COLO829 (cell line): ENCODE measurements at places on chromosomes 1 and 21.

DNA sequence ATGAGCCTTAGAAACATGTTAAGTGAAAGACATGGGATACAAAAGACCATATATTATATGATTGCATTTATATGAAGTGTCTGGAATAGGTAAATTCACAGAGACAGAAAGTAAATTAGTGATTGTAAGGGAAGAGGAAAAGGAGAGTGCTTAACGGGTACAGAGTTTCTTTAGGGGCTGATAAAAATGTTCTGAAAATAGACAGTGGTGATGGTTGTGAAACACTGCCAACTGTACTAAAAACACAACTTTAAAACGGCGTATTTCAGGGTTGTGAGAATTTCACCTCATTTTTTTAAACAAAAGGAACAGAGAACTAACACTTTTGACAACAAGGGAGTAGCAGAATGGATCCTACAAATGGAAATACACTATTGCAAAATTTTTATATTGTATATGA lies 13.4 kb downstream of the COP1 start:
- DNase-seq: no peak

DNA sequence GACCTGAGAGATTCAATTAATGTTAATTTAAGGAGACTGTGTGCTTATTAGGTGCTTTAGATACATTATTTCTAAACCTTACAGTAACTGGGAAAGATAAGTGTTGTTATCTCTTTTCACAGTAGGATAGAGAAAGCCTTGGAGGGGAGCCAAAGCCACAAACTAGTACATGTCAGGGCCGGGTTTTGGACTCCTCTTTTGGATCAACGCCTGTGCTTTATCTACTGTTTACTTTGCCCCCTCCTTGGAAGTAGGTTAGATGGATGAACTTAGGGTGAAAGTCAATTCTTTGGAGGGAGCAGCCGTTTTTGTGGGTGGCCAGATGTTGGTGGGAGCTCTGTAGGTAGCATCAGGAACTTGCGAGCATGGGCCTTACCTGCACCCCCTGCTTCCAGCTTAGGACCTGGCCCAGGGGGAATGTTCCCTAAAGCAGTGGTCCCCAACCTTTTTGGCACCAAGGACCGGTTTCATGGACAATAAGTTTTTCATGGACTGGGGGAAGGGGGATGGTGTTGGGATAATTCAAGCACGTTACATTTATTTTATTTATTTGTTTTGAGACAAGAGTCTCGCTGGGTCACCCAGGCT lies 1.7 kb downstream of the HHAT start:
- DNase-seq: no peak

- peak; percentile 95 for DNase-seq
Observed at GRCh38 chr1:204072931-204073836, at the start of gene SOX13. Gene SOX13 (plus strand): TSS chr1:204073115. CDS start chr1:204112916, 39,801 bp downstream.

GRCh38 chr21:35394634-35395369 lies 345.7 kb upstream of the RUNX1 start:
- DNase-seq: no peak

DNA sequence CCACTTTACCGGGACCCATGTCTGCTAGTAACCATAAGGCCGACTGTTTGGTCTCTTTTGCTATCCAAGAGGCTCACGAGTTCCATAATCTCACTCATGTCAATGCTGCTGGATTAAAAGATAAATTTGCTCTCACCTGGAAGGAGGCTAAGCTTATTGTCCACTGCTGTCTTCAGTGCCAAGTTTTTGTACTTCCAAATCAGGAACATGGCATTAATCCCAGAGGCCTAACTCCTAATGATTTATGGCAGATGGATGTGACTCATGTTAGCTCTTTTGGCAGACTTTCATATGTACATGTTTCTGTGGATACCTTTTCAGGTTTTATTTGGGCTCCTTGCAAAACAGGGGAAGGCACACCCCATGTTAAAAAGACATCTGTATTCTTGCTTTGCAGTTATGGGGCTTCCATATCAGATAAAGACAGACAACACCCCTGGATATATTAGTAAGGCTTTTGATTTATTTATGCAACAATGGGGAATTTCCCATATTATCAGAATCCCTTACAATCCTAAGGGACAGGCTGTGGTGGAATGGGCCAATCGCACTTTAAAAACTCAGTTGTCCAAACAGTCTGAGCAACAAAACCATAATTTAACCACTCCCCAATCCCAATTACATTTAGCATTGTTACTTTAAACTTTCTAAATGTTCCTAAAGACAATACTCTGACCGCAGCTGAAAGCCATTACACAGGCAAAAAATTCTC lies 162.7 kb downstream of the IER5 start:
- peak; percentile 27 for DNase-seq

DNA sequence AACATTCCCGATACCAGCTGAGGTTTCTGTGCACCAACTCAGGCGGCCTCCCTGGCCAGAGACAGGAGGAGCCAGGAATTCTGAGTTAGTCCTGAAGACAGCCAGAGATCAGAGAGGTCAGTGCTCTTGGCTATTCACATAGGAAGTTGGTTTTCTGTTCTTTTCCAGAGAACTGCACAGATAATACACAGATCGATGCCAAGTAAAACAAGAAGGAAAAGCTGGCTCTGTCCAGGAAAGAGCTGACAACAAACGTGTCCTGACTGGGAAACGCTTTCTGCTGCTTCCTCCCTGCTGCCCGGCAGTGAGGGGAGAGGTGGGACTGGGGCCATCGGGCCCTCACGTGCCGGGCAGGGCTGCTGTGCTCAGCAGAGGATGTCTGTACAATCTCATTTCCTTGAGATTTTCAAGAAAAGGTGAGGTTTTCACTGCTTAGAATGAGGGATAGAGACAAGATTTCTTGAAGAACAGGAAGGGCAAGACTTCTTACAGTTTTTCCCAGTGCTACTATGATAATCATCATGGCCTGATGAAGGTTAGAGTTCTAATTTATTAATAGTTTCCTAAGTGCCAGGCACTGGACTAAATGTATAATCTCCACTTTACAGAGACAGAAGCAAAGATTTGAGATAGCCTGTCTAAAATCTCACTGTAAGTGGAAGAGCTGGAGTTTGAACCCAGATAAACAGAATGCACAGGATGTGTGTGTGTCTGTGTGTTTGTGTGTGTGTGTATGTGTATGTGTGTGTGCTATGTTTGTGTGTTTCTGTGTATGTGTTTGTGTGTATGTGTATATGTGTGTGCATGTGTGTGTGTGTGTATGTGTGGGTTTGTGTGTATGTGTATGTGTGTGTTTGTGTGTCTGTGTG lies 211.0 kb upstream of the RAB4A start:
- no peak for DNase-seq

DNA sequence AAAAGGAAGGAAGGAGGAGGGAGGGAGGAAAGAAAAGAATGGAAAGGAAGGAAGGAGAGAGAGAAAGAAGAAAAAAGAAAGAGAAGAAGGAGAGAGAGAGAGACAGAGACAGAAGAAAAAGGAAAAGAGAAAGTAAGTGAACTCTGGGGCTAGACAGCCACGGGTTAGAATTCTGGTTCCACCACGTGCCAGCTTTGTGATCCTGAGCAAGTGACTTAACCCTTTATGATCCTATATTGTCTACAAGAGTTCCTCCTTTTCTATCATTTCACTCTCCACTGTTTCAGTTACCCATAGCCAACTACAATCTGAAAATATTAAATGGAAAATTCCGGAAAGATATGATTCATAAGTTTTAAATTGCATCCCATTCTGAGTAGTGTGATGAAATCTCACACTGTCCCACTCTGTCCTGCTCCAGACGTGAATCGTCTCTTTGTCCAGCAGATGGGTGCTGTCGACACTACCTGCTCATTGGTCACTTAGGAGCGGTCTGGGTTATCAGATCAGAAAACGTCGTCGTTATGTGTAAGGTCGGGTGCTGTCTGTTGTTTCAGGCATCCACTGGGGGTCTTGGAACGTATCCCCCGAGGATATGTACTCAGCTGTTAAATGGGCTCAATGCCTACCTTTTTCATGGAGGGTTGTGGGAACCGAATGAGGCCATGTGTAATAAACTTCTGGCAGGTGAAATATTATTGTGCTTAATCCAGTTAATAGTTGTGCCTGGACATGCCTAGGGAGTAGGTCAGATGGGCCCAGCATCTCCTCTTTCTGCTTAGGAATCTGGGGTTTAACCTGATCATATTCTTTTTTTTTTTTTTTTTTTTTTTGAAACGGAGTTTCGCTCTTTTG lies 19.1 kb downstream of the TMEM51 start:
- peak; percentile 42 for DNase-seq

GRCh38 chr21:35417762-35418161 lies 368.7 kb upstream of the RUNX1 start:
- DNase-seq: no peak

DNA sequence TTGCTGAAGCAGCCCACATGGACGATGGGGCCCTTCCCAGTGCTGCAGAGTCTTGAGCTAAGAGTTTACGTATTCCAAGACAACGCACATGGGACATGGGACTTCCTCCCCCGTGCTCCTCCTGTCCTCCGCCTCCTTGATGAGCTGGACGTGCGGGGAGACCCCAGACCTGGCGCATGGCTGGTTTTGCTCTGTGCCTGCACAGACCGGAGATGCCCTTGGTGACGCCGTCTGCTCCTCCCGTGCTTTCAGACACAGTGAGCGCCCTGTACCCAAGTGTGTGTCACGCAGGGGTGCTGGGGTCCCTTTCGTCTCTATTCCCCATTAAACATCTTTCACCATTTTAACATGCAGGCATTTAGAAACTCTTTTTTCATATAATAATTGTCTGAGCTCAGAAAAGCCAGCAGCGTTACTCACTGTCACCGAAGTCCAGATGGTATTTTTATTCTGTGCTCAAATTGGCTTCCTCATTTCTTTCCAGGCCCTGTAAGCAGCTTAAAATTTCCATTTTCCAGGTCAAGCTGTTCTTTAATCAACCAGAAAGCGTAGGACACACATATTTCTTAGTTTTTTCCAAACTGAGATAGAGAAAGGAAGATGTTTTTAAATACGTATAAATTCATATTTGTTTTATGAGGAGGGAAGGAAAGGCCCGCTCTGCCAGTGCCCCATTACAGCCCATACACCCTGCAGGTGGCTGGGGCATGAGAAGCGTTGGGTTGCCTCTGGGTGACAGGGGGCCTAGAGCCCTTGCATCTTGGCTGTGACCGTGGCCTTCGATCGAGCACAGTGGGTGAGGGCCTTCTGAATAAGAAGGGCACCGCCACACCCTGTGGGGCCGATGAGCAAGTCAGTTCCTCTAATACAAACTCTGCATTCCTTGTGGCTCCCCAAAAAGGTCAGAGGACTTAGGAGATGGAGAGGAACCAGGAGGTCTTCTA lies 17.9 kb upstream of the ZBTB21 start:
- no peak for DNase-seq

DNA sequence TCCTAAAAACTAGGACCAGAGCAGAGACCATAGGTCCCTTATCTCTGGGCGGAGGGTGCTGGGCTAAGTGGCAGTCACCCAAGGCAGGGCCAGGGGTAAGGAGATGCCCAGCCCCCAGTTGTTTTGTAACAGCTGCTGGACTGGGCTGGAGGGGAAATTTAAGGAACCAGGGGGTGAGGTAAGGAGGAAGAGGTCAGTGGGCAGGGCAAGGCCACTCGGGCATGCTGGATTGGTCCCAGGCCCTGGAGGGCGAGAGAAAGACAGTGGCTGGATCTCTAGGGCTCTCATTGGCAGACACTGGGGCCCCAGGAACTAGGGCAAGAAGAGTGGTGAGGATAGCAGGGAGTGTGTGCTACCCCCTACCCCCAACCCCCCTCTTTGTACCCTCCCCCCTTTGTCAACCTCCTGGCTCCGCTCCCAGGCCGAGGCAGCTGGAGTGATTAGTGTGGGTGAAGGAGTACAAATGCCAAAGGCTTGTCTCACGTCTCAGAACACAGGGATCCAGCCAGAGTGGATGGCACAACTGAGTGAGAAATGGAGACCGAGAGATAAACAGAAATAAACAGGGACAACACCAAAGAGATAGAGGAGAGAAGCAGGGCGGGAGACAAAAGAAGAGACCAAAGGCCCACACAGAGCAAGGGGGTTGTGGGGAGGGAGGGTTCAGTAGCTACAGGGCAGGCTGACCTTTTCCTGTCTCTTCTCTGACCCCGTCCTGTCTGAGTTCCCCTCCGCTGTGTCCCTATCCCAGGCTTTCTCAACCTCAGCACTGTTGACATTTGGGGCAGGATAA lies 20.5 kb upstream of the THRAP3 start:
- DNase-seq: no peak

GRCh38 chr1:92786111-92786901 lies 1.4 kb upstream of the EVI5 start:
- no peak for DNase-seq

DNA sequence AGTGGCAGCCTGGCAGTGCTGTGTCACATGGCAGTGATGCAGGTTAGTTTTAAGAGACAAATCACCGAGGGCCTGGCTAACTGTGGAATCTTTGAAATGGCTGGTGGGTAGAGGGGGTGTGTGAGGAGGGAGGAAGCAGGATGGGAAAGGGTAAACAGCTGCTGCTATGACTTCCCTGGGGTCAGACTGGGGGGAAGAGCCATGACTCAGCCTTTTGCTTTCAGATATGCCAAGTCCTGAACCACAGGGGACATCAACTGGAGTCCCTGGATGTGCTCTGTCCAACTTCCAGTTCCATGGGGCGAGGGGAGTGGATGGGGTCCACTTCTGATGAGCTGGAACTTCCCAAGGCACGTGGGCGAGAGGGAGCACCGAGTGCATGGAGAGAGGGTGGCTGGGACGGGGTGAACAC lies 121.1 kb upstream of the ADAR start:
- DNase-seq: peak; percentile 35

- DNase-seq: no peak
Observed at GRCh38 chr1:87230501-87230900, 98.2 kb upstream of the LMO4 start.

- no peak for DNase-seq
Observed at GRCh38 chr1:183411091-183411490, 7.1 kb downstream of the NMNAT2 start.

DNA sequence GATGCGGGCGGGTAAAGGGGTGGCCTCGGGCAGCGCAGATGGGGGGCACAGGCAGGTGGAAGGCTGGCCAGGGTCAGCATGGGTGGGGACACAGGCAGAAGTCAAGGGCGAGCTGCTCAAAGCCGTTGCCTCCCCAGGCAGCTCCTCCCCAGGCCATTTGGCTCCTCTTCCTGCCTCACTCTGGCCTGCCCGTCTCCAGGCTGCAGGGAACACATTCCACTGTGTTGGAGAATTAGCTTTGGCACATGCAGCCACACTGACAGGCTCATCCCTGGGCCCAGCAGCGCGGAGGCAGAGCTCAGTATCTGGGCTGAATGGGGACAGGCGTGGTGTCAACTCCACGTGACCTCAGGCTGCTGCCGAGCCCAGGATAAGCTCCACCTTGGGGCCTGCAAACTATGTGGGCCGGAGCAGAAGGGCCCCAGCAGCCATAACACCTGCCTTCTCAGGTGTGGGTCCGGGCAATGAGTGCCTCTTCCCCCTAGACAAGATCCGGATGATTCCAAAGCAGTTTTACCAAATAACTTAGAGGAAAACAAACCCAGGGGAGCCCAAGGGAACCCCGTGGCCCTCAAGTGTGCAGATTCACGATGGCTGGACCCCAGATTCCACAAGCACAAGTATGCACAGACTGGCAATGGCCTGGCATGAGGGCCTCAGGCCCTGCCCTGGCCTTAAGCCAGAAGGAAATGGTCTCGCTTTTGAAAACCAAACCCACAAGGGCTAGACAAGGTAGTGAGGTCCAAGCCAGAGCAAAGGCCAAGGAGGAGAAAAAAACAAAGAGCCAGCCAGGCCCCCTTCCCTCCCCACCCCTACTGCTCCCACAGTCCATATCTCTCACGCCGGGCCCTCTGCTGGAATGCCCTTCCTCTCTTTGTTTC lies 40.2 kb downstream of the HSPG2 start:
- DNase-seq: no peak

GRCh38 chr1:54163573-54163972 lies 10.8 kb upstream of the CDCP2 start:
- DNase-seq: no peak

GRCh38 chr1:21673277-21673780 lies 4.2 kb upstream of the RAP1GAP start:
- peak; percentile 13 for DNase-seq
